ENCODE measurements at places on chromosomes 12 and 14. TPM values are rescaled to one million over a fixed set of nuclear protein-coding genes. Genes with fewer than 3 reads are reported as not detected.

HOXC6 gene
- not detected for total RNA-seq

LEMD3 gene
- 29.2 TPM for total RNA-seq

AQP2 gene
- not detected for total RNA-seq

ST8SIA1 gene
- 0.39 TPM for total RNA-seq

TAS2R50 gene
- 1.0 TPM for total RNA-seq

PLEKHH1 gene
- 1.8 TPM for total RNA-seq

MIP gene
- total RNA-seq: not detected

GARIN6 gene
- total RNA-seq: not detected

KRT75 gene
- not detected for total RNA-seq

POTEG gene
- total RNA-seq: not detected

MUCL1 gene
- total RNA-seq: not detected

TAS2R9 gene
- total RNA-seq: not detected

PLEK2 gene
- total RNA-seq: not detected

VDR gene
- total RNA-seq: 312 TPM

POTEM gene
- not detected for total RNA-seq

DNA sequence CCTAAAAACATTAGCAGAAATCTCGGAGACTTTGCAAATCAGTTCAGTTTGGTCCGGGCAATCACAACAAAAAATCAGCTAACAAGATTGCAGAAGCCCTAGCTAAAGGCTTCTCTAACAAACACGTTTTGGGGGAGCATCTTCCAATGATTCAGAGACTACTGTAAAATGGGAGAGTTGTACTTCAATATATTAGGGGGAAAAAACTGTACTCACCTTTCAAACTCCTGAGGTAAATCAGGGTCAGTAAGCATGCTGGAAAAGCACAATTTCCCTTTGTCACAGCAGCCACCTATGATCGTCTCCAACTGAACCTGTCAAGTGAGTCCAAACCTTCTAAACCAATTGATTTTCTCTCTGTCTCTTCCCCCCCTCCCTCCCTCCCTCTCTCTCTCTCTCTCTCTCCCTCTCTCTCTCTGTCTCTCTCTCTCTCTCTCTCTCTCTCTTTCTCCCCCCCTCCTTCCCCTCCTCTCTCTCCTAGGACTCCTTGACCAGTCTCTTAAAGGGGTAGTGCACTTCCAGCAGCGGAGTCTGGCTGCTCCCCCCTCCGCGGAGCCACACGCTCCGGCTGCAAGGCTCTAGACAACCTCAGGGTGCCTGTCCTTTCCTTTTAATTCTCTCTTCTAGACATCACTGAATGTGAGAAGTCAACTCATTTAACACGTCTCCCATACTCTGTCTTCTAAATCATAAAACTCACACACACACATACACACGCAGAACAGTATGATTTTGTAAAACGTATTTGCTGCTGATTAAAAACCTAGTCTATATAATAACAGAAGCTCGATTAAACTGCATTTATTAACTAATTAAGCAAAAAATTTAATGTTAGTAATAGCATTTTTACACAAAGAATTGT, at the start of gene SOX5:
Gene SOX5, minus strand, starts transcription at position 323 of the 862 bp plus-strand sequence. Its CDS starts 69 bp downstream, at position 254.
- no peaks in the 10 kb centered on the region for H3K36me3 ChIP-seq
- DNase-seq: no peak
- no peaks in the 10 kb centered on the region for H3K4me1 ChIP-seq
- H3K4me3 ChIP-seq: no peak within 1 kb of the TSS
- no peak within 1 kb of the TSS for H3K27ac ChIP-seq
- H3K27me3 ChIP-seq: no peaks in the 10 kb centered on the region

GRCh38 chr14:79404874-79405511, 806.3 kb downstream of the DIO2 start:
- H3K27me3 ChIP-seq: no peaks in the 10 kb centered on the region
- H3K4me3 ChIP-seq: no peak overlapping the region
- H3K27ac ChIP-seq: no peak overlapping the region

GRCh38 chr14:77980475-77981321, 180.8 kb downstream of the ADCK1 start:
- H3K27ac ChIP-seq: no peak overlapping the region
- H3K36me3 ChIP-seq: no peaks in the 10 kb centered on the region
- no peak for DNase-seq
- H3K4me3 ChIP-seq: no peak overlapping the region
- H3K27me3 ChIP-seq: peaks cover 38% of the 10 kb centered on the region

- peaks cover 66% of the 10 kb centered on the region for H3K4me1 ChIP-seq
- no peak overlapping the region for H3K4me3 ChIP-seq
Observed at GRCh38 chr12:92058664-92059063, 87.0 kb downstream of the BTG1 start.

DNA sequence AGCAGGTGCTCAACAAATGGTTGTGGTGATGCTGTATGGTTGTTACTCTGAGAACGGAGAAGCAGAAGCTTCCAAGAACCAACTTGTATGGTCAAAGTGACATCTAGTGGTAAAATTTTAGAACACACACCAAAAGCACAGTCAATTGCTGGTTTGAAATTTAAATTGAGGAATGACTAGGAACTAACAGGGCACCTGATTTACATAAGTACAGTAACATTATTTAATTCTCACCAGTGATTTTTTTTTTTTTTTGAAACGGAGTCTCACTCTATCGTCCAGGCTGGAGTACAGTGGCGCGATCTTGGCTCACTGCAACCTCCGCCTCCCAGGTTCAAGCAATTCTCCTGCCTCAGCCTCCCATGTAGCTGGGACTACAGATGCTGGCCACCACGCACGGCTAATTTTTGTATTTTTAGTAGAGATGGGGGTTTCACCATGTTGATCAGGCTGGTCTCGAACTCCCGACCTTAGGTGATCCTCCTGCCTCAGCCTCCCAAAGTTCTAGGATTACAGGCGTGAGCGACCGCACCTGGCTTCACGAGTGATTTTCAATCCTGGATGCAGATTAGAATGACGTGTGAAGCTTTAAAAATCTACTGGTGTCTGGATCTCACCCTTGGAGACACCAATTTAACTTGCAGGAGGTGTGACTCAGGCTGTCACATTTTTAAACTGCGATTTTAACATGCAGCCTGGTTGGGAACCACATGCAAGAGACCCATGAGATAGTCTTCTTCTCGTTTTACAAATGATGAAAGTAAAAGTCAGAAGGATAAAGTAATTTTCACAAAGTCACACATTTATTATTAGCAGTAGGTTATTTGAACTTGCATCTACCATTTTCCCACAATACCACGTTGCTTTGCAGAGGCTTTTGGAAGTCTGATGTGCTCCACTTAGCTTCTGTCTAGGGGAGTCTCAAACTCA, 14.1 kb upstream of the NUMB start:
- DNase-seq: no peak
- H3K27ac ChIP-seq: no peak overlapping the region
- peaks cover 6% of the 10 kb centered on the region for H3K27me3 ChIP-seq
- H3K4me3 ChIP-seq: no peak overlapping the region
- no peaks in the 10 kb centered on the region for H3K36me3 ChIP-seq
- H3K4me1 ChIP-seq: peaks cover 18% of the 10 kb centered on the region

DNA sequence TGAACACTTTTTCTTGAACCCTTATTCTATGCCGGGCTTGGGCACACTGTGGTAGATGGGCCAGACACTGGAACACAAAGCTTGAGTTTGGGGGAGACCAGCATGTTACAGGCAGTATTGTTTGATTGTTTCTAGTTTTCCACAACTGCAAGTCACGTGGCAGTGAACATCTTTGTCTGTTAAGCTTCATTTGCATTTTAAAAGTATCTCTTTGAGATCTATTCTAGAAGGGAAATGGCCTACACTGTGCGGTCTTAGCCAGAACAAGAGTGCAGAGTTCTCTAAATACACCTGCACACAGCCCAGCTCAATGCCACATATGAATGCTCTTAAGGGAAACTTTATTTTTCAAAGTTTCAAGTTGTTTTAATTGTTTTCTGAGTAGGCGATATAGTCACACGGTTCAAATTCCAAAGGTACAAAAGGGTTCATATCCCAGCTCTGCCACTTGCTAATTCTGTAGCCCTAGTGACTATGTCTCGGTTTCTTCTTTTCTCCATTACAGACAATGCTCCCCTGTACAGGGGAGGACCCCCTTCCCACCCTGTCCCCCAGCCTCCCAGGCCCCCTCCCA, 24.9 kb downstream of the RIN3 start:
- no peak overlapping the region for H3K27ac ChIP-seq
- H3K36me3 ChIP-seq: no peaks in the 10 kb centered on the region
- no peak overlapping the region for H3K4me3 ChIP-seq
- no peak for DNase-seq

- H3K36me3 ChIP-seq: no peaks in the 10 kb centered on the region
- H3K4me1 ChIP-seq: no peaks in the 10 kb centered on the region
- H3K27ac ChIP-seq: no peak overlapping the region
- no peak for DNase-seq
- H3K27me3 ChIP-seq: no peaks in the 10 kb centered on the region
Observed at GRCh38 chr12:82326905-82327503, 31.2 kb downstream of the CCDC59 start.

- H3K4me1 ChIP-seq: no peaks in the 10 kb centered on the region
- no peak overlapping the region for H3K4me3 ChIP-seq
- H3K27me3 ChIP-seq: no peaks in the 10 kb centered on the region
- no peak for DNase-seq
Observed at GRCh38 chr14:80176893-80177292, 34.4 kb downstream of the DIO2 start.

DNA sequence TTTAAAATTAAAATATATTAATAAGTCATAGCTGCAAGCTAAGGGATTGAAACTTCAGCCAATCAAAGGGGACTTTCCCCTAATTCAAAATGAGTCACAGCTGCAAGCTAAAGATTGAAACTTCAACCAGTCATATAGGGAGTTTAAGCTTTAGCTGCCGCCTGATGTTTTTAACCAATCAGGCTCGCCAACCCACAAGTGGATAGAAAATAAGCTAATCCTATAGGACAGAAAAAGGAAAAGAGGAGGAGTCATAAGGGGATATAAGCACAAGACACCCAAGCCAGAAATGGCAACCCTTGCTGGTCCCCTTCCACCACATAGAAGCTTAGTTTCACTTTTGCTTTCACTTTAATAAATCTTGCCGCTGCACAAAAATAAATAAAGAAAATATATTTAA, 1154.6 kb downstream of the GALC start:
- no peak overlapping the region for H3K4me3 ChIP-seq
- no peak for DNase-seq
- no peak overlapping the region for H3K27ac ChIP-seq
- no peaks in the 10 kb centered on the region for H3K27me3 ChIP-seq
- H3K4me1 ChIP-seq: no peaks in the 10 kb centered on the region

GRCh38 chr12:70379846-70380245, 13.8 kb downstream of the KCNMB4 start:
- H3K4me1 ChIP-seq: peaks cover 6% of the 10 kb centered on the region
- no peak for DNase-seq
- no peak overlapping the region for H3K27ac ChIP-seq
- H3K4me3 ChIP-seq: no peak overlapping the region
- no peaks in the 10 kb centered on the region for H3K27me3 ChIP-seq

- no peak for DNase-seq
- H3K27me3 ChIP-seq: peaks cover 3% of the 10 kb centered on the region
- H3K27ac ChIP-seq: no peak overlapping the region
- H3K36me3 ChIP-seq: no peaks in the 10 kb centered on the region
- no peak overlapping the region for H3K4me3 ChIP-seq
- H3K4me1 ChIP-seq: peaks cover 6% of the 10 kb centered on the region
Observed at GRCh38 chr12:76590131-76590530, 30.6 kb upstream of the OSBPL8 start.

DNA sequence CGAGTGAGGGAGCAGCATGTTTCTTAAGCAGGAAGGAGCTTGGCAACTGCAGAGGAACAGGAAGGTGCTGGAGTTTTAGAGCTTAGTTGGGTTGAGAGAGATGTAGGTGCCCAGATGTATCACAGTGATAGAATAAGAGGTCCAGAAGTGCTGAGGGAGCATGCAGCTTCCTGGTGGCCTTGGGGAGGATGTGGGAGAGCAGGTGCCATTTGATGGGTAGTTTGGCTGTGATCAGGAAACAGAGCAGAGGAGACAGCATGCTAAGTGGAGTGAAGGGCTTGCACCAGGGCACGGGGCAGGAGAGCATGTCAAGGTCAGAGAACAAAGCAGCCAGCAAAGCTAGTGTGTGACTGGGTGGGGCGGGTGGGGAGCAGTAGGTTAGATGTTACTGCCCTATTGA, 74.8 kb downstream of the PAPOLA start:
- peaks cover 9% of the 10 kb centered on the region for H3K36me3 ChIP-seq
- no peak for DNase-seq
- no peak overlapping the region for H3K27ac ChIP-seq

DNA sequence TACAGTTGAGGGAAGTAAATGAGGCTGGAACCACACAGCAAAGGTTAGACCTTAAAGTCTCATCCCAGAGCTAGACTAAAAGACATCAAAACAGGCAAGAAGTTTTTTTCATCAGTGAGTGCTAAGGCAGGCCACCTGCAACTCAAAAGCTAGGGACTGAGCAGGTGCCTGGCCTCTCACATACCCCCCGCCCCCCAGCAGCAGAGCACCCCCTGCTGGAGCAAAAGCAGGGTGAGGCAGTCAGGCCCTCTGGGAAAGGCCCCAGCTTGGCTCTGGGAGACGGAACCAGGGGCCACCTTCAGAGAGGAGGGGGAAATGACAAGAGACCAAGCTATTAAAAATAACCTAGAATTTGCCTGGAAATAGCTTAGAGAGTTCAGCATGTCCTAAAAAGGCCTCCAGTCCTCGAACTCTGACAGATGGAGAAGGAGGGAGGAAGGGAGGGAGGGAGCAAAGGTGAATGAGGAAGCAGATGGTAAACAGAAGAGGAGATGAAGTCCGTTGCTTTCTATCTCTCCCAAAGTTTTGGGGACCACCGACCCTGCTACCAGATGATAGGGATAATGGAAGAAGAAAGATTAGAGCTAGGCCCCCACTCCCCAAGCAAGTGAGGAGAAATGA, 1.8 kb downstream of the ITGA7 start:
- no peak overlapping the region for H3K4me3 ChIP-seq
- no peak overlapping the region for H3K27ac ChIP-seq

DNA sequence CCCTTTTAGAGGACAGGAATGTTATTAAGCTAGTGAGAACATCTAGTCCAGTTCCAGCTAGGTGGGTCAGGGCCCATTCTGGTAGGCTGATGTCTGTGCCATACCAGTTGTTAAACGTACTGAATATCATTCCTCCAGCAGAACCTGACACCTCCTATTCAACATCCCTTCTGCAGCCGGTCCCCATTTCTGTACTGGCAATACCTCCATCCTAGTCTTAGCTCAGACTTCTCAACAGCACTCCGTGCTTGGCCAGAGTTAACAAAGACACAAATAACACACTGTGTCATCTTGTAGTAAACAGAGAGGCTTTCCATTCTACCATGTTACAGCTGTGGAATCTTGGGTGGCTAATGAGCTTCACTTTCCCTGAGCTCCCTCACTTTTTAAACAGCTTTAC, 94.3 kb upstream of the PDE3A start:
- H3K27ac ChIP-seq: no peak overlapping the region
- H3K4me3 ChIP-seq: no peak overlapping the region
- H3K36me3 ChIP-seq: no peaks in the 10 kb centered on the region

- H3K4me3 ChIP-seq: no peak overlapping the region
- DNase-seq: no peak
- no peak overlapping the region for H3K27ac ChIP-seq
Observed at GRCh38 chr12:129119537-129119936, 266.3 kb downstream of the GLT1D1 start.

All from activated T-helper 2 cell treated with anti-CD3 and anti-CD28 coated beads, Interferon-gamma antibody, Interleukin-2, Interleukin-4, amounts not matched to agents 10 μg/mL and 5 μg/mL and 100 μg/mL, durations not matched to agents 14 hours and 24 hours and 36 hours (primary cell).